ENCODE measurements at places on chromosomes 6 and 20.

- peak; percentile 79 for DNase-seq
Observed at GRCh38 chr20:32743237-32744112, at the start of gene COMMD7. TSS of gene COMMD7 (minus strand) at chr20:32743467. CDS start at chr20:32743391, 76 bp downstream.

- DNase-seq, result no peak
Observed at GRCh38 chr6:53627391-53628218, 38.0 kb downstream of the KLHL31 start.

DNA sequence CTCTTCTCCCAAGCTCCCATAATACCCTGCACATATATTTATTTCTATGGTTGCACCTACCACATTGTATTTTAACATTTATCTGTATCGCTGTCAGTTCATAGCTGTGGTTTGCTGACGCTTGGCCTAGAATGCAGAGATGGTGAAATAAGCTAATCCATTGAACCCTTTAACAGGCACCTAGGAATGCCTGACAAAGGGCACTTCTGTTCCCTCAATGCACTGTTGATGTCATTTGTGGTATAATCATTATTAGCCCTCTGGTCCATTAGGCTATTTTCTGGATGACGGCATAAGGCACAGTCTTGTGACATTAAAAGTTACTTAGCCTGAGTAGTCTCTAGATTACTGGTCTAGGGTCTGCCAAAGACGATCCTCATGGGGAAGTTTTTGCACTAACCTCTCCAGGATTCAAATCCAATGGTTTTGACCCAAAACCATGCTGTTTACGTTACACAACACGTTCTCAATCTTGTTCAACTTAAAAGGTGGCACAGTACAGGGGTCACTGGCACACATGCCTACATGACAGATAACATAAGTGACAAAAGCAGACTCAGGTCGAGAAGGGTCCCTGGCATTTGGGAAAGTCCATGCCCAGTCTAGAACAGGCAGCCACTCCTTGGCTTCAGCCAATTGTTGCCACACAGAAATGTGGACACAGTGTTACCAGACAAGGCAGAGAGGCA is 2.1 kb upstream of the YWHAB start:
- no peak for DNase-seq

GRCh38 chr6:42227173-42227850 is 9.7 kb upstream of the MRPS10 start:
- DNase-seq, result no peak

DNA sequence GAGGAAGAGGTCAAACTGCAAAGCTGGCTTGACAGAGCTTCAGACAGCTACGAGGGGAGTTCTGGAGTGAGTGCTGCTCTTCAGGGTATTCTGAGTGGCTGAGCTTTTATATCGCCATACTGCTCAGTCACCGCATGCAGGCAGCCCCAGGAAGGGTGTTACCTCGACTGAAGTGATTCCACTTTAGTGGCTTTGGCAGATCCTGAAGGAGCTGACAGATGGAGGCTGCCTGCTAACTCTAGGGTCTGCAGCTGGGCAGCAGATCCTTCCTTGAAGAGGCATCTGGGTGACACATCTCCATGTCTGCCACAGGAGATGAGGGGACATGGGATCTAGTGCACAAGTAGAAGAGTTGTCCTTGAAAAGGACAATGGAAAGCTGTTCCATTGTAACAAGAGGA is 3.7 kb upstream of the DEK start:
- no peak for DNase-seq
